HT1080 (cell line): ENCODE measurements at places on chromosomes 1 and 21. TPM values are rescaled to one million over a fixed set of nuclear protein-coding genes. Genes with fewer than 3 reads are reported as not detected.

The FCRLB gene
- total RNA-seq: 15.4 and 17.0 TPM in 2 replicates

The FCRL4 gene
- total RNA-seq: not detected in 2 replicates

The TNFRSF1B gene
- 0.16 and 0.17 TPM in 2 replicates for total RNA-seq

The BMP8B gene
- not detected in 2 replicates for total RNA-seq

The FCRL5 gene
- total RNA-seq: not detected in 2 replicates
